ENCODE measurements at places on chromosomes 1 and 21. TPM values are rescaled to one million over a fixed set of nuclear protein-coding genes. Genes with fewer than 3 reads are reported as not detected.

PLA2G4A gene
- not detected for polyA plus RNA-seq

EPS8L3 gene
- polyA plus RNA-seq = not detected

TDRD5 gene
- not detected for polyA plus RNA-seq

KRTAP21-1 gene
- not detected for polyA plus RNA-seq

CFHR3 gene
- polyA plus RNA-seq = not detected

GPA33 gene
- 19.7 TPM for polyA plus RNA-seq

KRTAP23-1 gene
- polyA plus RNA-seq = not detected

NHLH1 gene
- not detected for polyA plus RNA-seq

SPRR4 gene
- polyA plus RNA-seq = not detected

CD247 gene
- 395 TPM for polyA plus RNA-seq

SNX27 gene
- 13.7 TPM for polyA plus RNA-seq

NMNAT2 gene
- polyA plus RNA-seq = not detected

SDC3 gene
- not detected for polyA plus RNA-seq

AMY1C gene
- polyA plus RNA-seq = not detected

SLC5A3 gene
- polyA plus RNA-seq = 1.4 TPM

GNAT2 gene
- not detected for polyA plus RNA-seq

NBPF8 gene
- 2.0 TPM for polyA plus RNA-seq

MACO1 gene
- 7.5 TPM for polyA plus RNA-seq

MYOC gene
- polyA plus RNA-seq = not detected

VAV3 gene
- polyA plus RNA-seq = 13.7 TPM

MX2 gene
- polyA plus RNA-seq = 37.2 TPM

FLG gene
- polyA plus RNA-seq = not detected

GABRD gene
- polyA plus RNA-seq = not detected

GPR89A gene
- 20.8 TPM for polyA plus RNA-seq

SEC16B gene
- polyA plus RNA-seq = not detected

MYOG gene
- polyA plus RNA-seq = not detected

PGLYRP3 gene
- polyA plus RNA-seq = not detected

SLC35F3 gene
- 0.21 TPM for polyA plus RNA-seq

PLPPR4 gene
- not detected for polyA plus RNA-seq

IARS2 gene
- polyA plus RNA-seq = 68.9 TPM

SMIM1 gene
- 1.1 TPM for polyA plus RNA-seq

LCE1E gene
- polyA plus RNA-seq = not detected

TMEM269 gene
- polyA plus RNA-seq = not detected

SLC25A34 gene
- polyA plus RNA-seq = 0.15 TPM

C1QB gene
- not detected for polyA plus RNA-seq

PADI2 gene
- polyA plus RNA-seq = not detected

ZDHHC18 gene
- 21.7 TPM for polyA plus RNA-seq

BACE2 gene
- polyA plus RNA-seq = 0.58 TPM

GREM2 gene
- 0.61 TPM for polyA plus RNA-seq

RC3H1 gene
- polyA plus RNA-seq = 5.4 TPM

LAPTM5 gene
- 589 TPM for polyA plus RNA-seq

GBP3 gene
- polyA plus RNA-seq = 16.8 TPM

TTC24 gene
- polyA plus RNA-seq = 2.3 TPM

ABCG1 gene
- 15.7 TPM for polyA plus RNA-seq

AGMAT gene
- polyA plus RNA-seq = 6.2 TPM

SYPL2 gene
- polyA plus RNA-seq = 0.07 TPM
